Trophoblast cell (in vitro differentiated cells and primary cell): ENCODE measurements at places on chromosomes 6 and 20.
A peak's percentile ranks its signal among the peaks of the same experiment; 100 is the strongest.

DNA sequence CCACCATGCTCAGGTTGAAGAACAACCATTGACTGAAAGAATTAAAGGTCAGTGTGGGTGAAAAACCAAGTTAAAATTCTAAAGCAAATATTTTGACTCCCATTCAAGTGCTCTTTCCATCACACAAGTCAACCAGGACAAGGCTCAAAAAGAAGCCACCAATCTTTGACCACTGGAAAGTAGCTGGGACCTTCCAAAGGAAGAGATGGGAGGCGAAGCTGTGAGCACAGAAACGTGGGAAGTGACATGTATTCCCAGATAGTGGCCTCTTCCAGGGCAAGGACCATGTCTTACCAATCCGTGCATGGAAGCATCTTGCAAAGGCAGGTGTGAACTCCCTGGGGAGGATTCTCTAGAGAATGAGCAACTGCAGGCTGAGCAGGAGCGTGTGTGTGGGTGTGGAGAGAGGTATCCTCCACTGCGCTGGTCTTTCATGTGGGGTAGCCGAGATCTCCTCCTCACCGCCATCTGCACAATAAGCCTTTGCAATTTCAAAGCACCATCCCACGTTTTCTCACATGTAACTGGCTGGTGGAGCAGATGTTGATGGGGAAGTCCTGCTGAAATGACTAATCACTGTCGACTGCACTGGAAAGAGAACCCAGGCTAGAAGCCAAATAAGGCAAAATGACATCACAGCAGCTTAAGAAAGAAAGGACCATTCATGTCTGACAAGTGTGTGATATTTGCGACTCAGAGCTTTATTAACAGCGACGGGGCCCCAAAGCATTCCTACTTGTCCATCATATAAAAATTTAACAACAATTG is 189.4 kb upstream of the RREB1 start:
- peaks cover 12% of the 10 kb centered on the region for H3K4me1 ChIP-seq
- H3K27ac ChIP-seq, result no peak overlapping the region
- no peak overlapping the region for H3K4me3 ChIP-seq
- peak; percentile 33 for DNase-seq

GRCh38 chr6:124877468-124877867 is 84.8 kb upstream of the RNF217 start:
- no peak for DNase-seq
- H3K4me1 ChIP-seq, result peaks cover 7% of the 10 kb centered on the region
- no peaks in the 10 kb centered on the region for H3K27me3 ChIP-seq

DNA sequence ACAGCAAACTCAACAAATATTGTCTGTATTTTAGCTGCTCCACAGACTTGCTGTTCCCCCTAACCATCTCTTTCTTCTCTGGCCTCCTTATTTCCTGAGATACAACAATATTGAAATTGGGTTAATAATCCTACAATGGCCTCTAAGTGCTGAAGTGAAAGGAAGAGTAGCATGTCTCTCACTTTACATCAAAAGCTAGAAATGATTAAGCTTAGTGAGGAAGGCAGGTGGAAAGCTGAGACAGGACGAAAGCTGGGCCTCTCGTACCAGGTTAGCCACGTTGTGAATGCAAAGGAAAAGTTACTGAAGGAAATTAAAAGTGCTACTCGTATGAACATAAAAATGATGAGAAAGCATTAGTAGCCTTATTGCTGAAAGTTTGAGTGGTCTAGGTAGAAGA is 63.8 kb downstream of the ELOVL5 start:
- no peak for DNase-seq
- H3K27ac ChIP-seq, result no peak overlapping the region
- peaks cover 5% of the 10 kb centered on the region for H3K36me3 ChIP-seq
- H3K27me3 ChIP-seq, result no peaks in the 10 kb centered on the region

- H3K27ac ChIP-seq, result no peak overlapping the region
- H3K4me3 ChIP-seq, result no peak overlapping the region
- no peaks in the 10 kb centered on the region for H3K27me3 ChIP-seq
- H3K36me3 ChIP-seq, result no peaks in the 10 kb centered on the region
- DNase-seq, result peak; percentile 21
Observed at GRCh38 chr6:163367497-163368183, 46.9 kb upstream of the QKI start.

GRCh38 chr20:45206725-45207124 is at the start of gene SEMG1:
SEMG1 (plus strand) TSS chr20:45207033; CDS start chr20:45207054, 21 bp downstream.
- H3K4me1 ChIP-seq, result no peaks in the 10 kb centered on the region
- no peak within 1 kb of the TSS for H3K27ac ChIP-seq
- H3K27me3 ChIP-seq, result no peaks in the 10 kb centered on the region
- H3K36me3 ChIP-seq, result no peaks in the 10 kb centered on the region
- H3K4me3 ChIP-seq, result no peak within 1 kb of the TSS
- no peak for DNase-seq

- H3K27ac ChIP-seq, result no peak overlapping the region
- H3K4me3 ChIP-seq, result no peak overlapping the region
- no peaks in the 10 kb centered on the region for H3K36me3 ChIP-seq
- no peaks in the 10 kb centered on the region for H3K27me3 ChIP-seq
- DNase-seq, result no peak
- no peaks in the 10 kb centered on the region for H3K4me1 ChIP-seq
Observed at GRCh38 chr6:105646391-105646867, 243.5 kb upstream of the PREP start.

DNA sequence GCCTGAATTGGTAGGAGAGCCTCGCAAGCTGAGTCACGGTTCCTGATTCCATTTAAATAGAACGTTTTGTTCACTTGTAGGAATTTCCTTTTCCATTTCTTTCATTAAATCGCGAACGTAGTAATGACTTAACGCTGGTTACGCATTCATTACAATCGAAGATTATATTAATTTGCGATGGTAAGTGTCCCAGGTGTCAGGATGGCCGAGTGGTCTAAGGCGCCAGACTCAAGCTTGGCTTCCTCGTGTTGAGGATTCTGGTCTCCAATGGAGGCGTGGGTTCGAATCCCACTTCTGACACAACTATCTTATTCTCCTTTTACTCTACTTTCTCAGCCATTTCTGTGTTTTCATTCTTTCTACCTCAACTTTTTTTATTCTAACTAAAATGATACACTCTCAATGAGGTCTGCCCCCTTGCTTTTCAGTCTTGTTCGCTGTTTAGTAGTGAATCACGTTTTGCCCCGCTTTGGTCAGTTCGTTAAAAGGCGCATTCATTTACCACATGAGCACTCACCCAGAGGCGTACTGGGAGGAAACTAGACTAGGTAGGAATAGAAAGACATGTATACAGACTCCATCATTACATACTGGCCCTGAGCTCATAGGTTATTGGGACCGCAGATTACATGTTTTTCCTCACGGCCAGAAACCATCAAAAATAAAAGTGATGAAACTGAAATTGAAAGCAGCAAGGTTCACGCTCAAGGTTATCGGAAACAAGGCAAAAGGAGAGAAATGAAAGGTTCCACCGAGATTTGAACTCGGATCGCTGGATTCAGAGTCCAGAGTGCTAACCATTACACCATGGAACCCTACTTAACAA is 17.3 kb upstream of the TRIM27 start:
- H3K27me3 ChIP-seq, result no peaks in the 10 kb centered on the region
- no peaks in the 10 kb centered on the region for H3K36me3 ChIP-seq
- H3K27ac ChIP-seq, result peak overlapping the region; percentile 78
- peak overlapping the region; percentile 80 for H3K4me3 ChIP-seq
- DNase-seq, result peak; percentile 82

DNA sequence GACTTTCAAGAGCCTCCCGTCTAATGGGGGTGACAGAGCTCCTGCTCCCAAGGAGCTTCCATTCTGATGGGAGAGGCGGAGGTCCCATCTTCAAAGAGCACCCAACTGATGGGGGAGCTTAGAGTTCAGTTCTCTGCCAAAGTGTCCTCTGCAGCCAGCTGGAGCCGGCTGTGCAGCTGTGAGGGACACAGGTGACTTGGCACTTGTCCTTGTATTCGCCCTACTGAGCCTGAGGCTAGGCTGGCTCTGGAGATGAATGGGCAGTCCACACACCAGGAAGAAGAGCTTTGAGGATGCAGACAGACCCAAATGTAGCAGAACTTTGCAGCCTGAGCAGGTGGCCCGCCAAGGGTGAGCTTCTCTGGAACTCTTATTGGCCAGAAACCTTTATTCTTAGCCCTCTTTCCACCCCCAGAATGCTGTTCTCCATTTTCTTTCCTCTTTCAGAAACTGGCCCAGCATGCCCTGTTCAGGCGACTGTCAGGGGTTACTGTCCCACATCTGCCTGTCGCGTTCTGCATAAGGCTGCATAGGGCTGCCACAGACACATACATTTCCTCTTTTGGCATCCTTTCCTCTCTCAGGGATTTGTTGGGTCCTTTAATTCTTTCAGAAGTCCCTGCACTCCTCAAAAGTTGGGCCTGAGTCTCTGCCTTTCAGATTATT is 108.7 kb upstream of the LRFN2 start:
- no peak overlapping the region for H3K27ac ChIP-seq
- H3K4me3 ChIP-seq, result no peak overlapping the region
- no peak for DNase-seq
- no peaks in the 10 kb centered on the region for H3K4me1 ChIP-seq
- no peaks in the 10 kb centered on the region for H3K27me3 ChIP-seq

DNA sequence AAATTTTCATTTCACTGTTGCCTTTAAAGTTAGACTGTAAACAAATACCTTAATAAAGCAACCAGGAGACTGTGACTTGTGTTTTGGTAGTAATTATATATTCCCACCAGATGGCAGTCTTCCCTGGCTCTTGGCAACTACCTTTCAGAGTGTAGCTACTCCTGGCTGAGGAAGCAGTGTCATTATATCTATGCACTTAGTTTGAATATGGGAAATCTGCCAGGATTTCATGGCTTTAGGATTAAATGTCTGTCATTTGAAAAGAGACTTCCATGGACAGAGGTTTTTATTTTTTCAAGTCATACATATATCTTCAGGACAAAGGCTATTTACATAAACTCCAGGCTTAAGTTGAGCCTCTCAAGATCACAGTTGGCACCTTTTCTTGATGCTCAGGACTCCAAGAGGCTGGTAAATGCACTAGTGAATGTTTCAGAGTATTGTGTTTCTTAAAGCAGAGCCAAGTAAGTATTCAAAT is 160.1 kb downstream of the C6orf58 start:
- no peak overlapping the region for H3K4me3 ChIP-seq
- H3K4me1 ChIP-seq, result no peaks in the 10 kb centered on the region
- H3K27ac ChIP-seq, result no peak overlapping the region
- no peaks in the 10 kb centered on the region for H3K36me3 ChIP-seq
- DNase-seq, result peak; percentile 33

DNA sequence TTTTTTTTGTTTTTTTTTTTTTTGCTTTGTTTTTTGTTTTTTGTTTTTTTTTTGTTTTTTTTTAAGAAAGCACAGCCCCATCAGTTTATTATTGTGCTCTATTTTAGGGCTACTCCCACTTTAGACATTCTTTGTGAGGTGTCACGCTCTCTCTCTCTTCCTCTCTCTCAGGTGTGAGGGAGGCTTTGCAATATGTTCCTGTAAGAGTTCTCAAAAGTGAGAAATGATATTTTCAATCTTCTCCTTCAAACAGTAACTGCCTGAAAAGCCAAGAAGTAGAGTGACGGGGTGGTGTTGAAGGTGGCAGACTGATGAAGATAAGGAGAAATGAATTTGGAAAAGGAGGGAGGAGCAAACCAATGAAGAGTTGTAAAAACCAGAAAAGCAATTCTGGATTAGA is 28.3 kb upstream of the HDAC2 start:
- H3K27me3 ChIP-seq, result no peaks in the 10 kb centered on the region
- no peak overlapping the region for H3K27ac ChIP-seq
- H3K4me1 ChIP-seq, result peaks cover 4% of the 10 kb centered on the region

DNA sequence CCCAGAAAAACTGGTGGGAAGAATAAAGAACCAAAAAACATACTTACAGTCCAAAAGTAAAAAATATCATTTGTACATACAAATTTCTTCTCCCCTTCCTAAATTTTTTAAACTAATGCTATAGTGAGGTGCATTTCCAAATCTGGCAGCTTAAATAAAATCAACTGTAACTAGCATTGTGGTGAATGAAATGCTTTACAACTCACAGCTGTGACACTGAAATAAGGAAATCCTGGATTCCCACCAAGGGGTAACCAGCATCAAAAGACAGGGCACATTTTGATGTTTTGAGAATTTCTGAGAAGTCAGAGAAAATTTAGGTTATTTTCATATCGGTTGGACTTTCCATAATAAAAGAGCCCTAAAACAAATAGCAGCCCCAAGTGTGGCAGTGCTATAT is 27.3 kb downstream of the BACH2 start:
- H3K4me1 ChIP-seq, result no peaks in the 10 kb centered on the region
- H3K27ac ChIP-seq, result no peak overlapping the region
- H3K27me3 ChIP-seq, result no peaks in the 10 kb centered on the region
- H3K4me3 ChIP-seq, result no peak overlapping the region

DNA sequence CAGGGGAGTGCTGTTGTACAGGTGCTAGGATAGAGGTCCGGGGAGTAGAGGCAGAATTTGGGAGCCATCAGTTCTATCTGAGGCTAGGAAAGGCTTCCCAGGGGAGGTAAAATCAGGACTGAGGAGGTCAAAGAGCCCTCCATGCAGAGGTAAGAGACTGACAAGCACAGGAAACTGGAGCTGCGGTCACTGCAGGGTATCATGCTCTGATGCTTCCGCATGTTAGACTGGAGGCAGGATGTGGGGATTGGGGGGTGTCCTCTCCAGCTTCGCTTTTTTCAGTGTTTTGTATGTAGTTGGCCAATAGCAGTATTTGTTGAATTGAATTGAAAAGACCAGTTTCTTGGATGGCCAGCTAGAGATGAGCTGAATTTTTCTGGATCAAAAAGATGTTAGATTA is 87.8 kb downstream of the SLC22A3 start:
- H3K27me3 ChIP-seq, result no peaks in the 10 kb centered on the region
- no peak overlapping the region for H3K4me3 ChIP-seq
- no peak for DNase-seq
- peaks cover 5% of the 10 kb centered on the region for H3K4me1 ChIP-seq

DNA sequence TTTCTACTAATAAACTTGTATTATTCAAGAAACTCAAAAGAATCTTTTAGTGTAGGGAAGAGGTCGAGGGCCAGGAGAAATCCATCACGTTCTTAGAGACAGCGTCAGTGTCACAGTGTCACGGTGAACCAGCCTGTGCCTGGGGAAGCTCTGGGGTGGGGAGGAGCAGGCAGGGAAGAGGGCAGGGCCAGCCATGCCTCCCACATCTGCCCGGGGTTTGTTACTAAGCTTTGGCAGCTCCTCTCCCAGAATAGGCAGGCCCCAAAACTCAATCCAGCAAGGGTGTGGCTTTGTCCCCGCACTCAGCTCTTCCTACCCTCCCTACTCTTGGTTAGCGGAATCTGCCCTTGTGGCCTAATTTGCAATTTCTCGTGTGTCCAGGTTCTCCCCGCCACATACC is 72.9 kb downstream of the TCP11 start:
- DNase-seq, result no peak
- peaks cover 75% of the 10 kb centered on the region for H3K36me3 ChIP-seq
- peaks cover 19% of the 10 kb centered on the region for H3K4me1 ChIP-seq
- H3K27ac ChIP-seq, result no peak overlapping the region
- H3K4me3 ChIP-seq, result no peak overlapping the region
- H3K27me3 ChIP-seq, result no peaks in the 10 kb centered on the region

- H3K27ac ChIP-seq, result no peak overlapping the region
- H3K36me3 ChIP-seq, result no peaks in the 10 kb centered on the region
- DNase-seq, result peak; percentile 10
- H3K4me1 ChIP-seq, result no peaks in the 10 kb centered on the region
Observed at GRCh38 chr6:46756469-46757213, 9.9 kb downstream of the ANKRD66 start.

GRCh38 chr20:51854921-51855320 is 52.6 kb upstream of the SALL4 start:
- DNase-seq, result no peak
- H3K27ac ChIP-seq, result no peak overlapping the region
- H3K4me3 ChIP-seq, result no peak overlapping the region
